ENCODE measurements at places on chromosomes 2 and 18.

DNA sequence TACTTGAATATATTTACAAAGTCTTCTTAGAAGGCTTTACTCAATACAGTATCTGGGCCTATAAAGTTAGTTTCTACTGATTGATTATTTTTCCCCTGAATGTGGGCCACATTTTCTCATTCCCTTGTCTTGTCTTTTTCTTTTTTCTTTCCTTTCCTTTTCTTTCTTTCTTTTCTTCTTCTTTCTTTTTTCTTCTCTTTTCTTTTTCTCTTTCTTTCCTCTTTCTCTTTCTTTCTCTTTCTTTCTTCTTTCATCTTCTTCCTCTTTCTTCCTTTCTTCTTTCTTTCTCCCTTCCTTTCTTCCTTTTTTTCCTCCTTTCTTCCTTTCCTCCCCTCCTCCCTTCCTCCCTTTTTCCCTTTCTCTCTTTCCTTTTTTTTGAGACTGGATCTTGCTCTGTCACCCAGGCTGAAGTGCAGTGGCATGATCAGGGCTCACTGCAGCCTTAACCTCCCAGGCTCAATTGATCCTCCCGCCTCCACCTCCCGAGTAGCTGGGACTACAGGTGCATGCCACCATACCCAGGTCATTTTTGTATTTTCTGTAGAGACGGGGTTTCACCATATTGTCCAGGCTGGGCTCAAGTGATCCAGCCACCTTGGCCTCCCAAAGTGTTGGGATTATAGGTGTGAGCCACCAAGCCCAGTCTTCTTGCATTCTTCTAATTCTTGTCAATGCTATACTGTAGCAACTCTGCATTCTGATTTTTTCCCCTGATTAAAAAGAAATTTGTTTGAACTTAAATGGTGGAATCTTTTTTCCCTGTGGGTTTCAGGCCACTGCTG is 133.1 kb upstream of the FBXO11 start:
- no peak for DNase-seq

DNA sequence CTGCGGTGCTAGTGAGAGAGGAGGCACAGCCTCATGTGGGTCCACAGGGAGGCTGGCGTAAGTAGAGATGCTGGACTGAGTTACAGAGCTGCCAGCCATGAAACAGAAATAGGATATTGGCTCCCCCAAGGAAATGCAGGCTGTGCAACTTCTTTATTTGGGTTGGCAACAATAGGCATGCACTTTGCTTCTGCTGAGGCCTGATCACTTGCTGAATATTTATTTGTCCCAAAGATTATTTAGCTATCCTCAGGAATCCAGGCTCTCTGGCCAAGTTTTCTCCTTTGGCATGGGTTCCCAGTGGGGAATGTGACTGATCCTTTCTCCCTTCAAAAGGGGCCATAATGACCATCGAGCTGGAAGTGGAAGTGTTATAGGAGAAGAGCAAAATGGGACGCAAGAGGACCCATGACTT is 60.0 kb downstream of the MAPK4 start:
- DNase-seq, result peak; percentile 13

DNA sequence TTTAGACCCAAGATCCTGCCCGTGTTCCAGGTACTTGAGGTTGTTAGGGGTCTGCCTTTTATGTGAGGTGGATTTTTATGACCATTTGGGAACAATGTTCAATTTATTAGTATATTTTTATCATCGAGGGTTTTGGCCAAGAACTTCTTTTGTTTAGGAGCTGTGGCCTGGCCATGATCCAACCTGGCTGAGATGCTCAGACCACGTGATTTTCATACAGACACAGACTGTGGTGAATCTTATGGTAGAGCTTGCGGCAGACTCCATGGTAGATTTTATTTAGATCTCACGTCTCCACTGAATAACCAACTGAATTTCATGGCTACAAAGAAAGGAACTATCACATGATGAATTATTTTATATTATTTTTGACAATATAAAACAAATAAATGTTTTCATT is 405.5 kb upstream of the VWC2L start:
- DNase-seq, result no peak

DNA sequence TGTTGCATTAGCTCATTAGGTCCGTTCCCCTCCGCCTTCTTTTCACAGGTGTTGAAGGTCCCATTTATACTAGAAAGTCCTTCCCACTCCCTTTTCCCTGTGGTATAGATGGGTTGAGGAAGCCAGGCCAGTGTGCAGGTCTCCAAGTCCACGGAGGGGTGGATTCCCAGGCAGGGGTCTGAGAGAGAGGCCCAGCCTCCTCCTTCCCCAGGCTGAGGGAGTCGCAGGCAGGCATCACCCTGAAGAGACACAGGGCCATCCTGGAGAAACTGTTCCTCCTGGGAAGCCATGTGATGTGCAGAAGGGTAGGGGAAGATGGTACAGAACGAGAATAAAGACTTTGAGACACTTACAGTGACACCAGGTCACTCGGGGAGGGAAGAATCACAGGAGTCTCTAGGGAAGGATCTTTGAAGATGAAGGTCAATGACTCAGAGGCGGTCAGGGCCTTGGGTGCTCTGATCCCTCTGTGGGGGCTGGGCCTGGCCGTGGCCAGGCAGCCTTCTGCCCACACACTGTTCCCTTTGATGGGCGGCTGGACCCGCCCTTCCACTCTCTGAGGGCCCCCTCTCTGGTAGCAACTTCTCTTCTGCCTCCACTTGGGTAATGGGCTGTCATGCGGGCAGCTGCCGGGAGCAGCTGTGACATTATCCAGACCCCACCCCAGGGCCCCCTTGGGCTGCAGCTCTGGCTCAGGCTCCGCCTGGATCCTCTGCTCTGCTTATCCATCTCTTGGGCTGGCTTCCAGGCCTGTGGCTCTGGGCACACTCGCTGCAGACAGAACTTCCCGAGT is 45.1 kb downstream of the RHOB start:
- no peak for DNase-seq

DNA sequence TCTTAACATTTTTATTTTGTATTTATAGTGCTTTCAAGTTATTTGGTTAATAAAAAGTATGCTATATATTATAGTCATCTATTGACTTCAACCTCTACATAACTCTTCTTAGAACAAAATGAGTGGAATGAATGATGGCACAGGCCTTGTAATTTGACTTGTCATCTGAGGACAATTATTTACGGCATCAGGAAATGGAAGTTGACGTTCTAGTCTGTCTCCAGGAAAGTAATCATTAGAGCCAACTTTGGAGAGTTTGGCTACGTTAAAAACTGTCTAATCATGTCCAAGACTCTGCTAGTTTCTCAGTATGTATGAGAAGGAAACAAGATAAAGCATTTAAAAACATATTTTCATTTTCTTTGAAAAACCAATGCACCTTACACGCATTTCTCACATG is 353.6 kb downstream of the ARHGAP15 start:
- DNase-seq, result no peak

- peak; percentile 19 for DNase-seq
Observed at GRCh38 chr2:212892193-212892592, 259.2 kb downstream of the IKZF2 start.

DNA sequence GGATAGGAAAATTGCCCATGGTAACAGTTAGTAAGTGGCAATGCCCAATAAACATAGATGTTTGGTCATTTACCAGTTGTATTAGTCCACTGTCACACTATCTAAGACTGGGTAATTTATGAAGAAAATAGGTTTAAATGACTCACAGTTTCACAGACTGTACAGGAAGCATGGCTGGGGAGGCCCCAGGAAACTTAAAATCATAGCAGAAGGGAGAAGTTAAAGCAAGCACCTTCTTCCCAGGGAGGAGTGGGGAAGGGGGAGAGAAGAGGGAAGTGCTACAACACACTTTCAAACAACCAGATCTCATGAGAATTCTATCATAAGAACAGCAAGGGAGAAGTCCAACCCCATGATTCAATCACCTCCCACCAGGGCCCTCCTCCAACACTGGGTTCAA is 23.4 kb downstream of the NR4A2 start:
- no peak for DNase-seq

GRCh38 chr2:98769784-98770183 is 38.9 kb upstream of the MGAT4A start:
- DNase-seq, result no peak

DNA sequence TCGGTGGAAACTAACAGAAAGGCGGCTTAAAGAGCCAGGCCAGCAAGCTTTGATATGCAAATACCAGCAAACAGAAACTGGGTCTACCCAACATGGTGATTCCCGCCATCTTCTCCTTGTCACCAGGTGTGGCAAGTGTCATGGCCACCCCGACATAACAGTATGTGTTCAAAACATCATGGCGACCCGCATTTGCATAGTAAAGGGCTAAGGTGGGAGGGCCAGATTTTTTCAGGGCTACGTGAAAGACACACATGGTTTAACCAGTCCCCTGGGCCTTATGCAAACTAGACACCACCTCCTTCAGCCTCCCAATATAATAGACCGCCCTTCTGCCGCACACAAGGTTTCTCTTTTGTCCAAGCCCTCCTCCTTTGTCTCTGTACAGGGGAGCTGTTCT is 260.4 kb downstream of the METTL4 start:
- no peak for DNase-seq

GRCh38 chr2:233081232-233081730 is 21.1 kb downstream of the INPP5D start:
- peak; percentile 39 for DNase-seq

DNA sequence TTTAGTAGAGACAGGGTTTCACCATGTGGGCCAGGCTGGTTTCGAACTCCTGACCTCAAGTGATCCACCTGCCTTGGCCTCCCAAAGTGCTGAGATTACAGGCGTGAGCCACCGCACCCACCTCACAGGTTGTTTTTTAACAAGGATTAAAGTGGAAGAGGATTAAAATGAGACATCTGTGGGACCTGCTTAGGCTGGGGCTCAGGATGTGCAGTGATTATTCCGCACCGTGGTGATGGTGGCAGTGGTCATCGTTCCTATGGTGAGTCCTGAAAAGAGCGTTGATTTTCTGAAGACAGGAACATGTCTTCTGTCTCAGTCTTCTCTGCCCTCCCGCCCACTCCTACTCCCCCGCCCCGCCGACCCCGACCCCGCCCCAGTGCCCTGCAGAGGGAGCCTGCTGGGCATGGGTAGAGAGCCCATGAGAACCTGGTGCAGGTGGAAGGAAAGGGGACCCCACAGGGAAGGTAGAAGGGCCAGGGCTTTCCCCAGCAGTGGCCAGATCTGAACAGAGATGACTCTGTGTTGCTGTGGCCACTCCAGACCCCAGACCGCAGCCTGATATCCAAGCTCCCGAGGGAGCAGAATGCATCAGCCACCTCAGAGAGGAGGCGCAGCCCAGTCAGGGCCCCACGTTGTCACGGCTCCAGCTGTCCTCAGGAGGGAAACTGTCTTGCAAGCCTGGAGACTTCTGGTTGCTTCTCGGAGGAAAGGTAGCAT is 34.5 kb upstream of the FOSL2 start:
- no peak for DNase-seq

DNA sequence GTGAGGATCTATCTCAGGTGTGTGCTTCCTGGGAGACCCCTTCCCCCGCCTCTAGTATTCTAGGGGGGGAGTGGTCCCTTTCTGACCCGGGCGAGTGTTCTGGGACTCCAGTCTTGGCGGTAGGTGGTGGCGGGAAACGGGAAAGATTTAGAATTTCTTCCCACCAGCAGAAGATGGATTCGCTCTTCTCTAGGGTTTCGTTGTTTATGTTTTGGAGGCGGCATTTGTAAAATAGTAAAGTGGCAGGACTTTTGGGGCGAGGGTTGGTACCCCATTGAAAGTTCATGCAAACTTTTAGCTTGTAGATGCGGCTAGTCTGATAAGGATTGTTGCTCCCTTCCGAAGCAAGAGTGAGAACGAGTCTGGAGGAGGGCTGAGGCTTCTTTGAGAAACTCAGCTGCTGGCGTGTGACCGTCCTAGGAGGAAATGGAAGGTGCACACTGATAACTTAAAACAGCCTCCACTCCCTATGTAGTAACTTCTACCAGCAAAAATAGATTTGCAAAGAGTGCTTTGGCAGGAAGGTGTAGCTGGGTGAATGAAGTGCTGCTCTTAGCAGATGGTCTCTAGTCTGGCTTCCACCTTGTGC is 412 bp downstream of the GPD2 start:
- no peak for DNase-seq

GRCh38 chr2:57444752-57445430 is 601.7 kb upstream of the VRK2 start:
- no peak for DNase-seq

DNA sequence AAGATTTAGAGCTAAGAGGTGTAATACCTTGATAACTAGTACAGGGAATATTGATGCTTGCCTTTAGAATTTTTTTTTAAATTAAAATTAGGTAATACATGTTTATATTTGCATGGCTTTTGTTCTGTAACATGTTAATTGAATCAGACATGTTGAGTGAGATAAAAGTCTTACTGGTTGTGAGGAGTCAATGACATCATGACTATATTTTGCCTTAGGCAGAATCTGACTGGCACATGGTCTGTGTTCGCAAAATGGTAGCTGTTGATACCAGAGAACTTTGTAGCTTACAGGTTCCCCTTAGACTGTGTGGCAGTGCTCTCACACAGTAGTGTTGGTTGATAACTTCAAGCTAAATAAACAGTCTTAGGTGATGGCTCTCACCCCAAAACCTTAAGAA is 199.7 kb downstream of the PTPRM start:
- no peak for DNase-seq

DNA sequence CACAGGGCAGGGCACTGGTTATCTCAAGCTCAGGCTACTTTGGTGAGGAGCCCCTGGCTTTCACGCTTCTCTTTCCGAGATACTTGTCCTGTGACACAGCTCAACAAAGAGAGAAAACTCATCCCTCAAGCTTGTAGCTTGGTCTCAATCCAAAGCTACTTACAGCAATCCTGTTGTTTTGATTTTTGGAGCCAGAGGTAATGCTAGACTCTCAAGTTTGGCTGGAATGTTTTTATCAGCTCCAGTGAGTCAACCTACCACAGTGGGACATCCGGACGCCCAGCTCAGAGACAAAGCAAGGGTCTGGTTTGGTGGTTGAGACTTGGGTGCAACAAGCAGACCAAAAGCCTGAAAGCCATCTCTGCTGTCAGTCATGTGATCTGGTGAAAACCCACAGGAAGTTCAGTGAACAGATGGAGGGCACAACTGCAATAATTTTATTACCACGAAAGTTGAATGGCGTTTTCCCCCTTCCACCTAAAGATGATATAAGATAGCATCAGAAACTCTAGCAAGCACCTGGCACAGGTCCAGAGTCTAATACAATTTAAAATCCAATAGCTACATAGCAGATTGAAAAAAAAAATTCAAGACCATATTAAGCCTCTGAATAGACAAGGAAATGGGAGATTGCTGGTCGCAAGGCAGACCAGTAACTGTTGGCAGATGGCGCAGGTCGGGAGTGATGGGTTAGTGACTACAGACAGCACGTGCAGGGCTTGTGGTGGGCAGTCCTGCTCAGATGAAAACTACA is 102.3 kb upstream of the SMAD7 start:
- no peak for DNase-seq

DNA sequence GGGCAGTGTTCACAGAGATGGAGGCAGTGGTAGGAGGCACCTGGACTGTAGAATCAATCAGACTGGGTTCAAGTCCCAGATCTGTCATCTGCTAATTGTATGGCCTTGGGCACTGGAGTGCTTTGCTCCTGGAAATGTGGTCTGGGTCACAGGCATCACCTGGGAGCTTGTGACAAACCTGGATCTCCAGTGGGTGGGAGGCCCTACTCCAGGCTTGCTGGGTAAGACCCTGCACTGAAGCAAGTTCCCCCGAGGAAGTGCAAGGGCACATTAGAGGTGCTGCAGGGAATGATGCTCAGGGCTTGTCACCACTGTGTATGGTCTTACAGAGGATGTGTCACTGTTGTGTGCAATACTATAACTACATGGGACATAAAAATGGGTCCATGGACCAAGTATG is 220.5 kb upstream of the ID2 start:
- no peak for DNase-seq

- DNase-seq, result no peak
Observed at GRCh38 chr2:236366049-236366387, 101.8 kb upstream of the ASB18 start.

Data from hippocampal formation (tissue), 2 donors.